Activated CD4-positive, alpha-beta T cell treated with anti-CD3 and anti-CD28 coated beads, Interleukin-2, amount 10 ng/mL, durations not matched to agents 7 days and 5 days (primary cell): ENCODE measurements at places on chromosomes 12 and 14. TPM values are rescaled to one million over a fixed set of nuclear protein-coding genes. Genes with fewer than 3 reads are reported as not detected.

TAS2R7 gene
- total RNA-seq: not detected

MYRFL gene
- total RNA-seq: not detected

GRCh38 chr12:39779768-39780340 lies 160.3 kb upstream of the ABCD2 start:
- H3K4me3 ChIP-seq: no peak overlapping the region
- H3K27ac ChIP-seq: no peak overlapping the region
- no peaks in the 10 kb centered on the region for H3K4me1 ChIP-seq
- no peak for DNase-seq
- H3K27me3 ChIP-seq: no peaks in the 10 kb centered on the region

HOXC9 gene
- not detected for total RNA-seq
